ENCODE measurements at places on chromosomes 7 and 10. TPM values are rescaled to one million over a fixed set of nuclear protein-coding genes. Genes with fewer than 3 reads are reported as not detected.
A peak's percentile ranks its signal among the peaks of the same experiment; 100 is the strongest.

DNA sequence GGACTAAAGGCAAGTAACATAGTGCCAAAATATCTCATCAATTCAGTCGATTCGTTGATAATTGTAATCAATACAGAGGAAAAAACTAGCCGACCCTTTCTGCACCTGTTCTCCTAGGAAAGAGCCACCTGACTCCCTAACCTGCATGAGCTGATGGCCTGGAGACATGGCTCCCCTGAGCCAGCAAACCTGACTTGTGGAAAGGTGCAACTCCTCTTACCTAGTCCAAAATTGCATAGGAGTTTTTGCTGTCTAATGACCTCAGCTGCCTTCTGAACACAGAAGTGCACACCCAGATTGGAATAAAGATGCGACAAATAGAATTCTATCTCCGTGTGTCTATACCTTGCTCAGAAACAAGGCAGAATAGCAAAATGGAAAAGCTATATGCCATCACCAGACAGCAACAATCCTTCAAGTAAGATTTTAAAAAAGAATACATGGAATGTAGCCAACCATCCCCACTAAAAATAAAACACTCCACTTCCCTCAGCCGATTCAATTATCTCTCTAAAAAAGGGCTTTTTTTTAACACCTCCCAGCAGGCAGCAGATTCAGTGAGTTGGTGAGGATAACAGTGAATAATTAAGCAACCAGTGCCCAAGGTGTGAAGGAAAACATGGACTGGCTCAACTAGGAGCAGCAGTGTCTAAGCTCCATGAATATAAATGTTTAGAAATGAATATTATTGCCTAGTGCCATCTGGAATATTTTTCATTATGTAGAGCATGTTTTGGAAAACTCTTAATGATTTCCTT lies 26.6 kb upstream of the LMTK2 start:
- no peak overlapping the region for H3K4me3 ChIP-seq
- no peaks in the 10 kb centered on the region for H3K36me3 ChIP-seq
- no peaks in the 10 kb centered on the region for H3K27me3 ChIP-seq
- no peak for DNase-seq

DNA sequence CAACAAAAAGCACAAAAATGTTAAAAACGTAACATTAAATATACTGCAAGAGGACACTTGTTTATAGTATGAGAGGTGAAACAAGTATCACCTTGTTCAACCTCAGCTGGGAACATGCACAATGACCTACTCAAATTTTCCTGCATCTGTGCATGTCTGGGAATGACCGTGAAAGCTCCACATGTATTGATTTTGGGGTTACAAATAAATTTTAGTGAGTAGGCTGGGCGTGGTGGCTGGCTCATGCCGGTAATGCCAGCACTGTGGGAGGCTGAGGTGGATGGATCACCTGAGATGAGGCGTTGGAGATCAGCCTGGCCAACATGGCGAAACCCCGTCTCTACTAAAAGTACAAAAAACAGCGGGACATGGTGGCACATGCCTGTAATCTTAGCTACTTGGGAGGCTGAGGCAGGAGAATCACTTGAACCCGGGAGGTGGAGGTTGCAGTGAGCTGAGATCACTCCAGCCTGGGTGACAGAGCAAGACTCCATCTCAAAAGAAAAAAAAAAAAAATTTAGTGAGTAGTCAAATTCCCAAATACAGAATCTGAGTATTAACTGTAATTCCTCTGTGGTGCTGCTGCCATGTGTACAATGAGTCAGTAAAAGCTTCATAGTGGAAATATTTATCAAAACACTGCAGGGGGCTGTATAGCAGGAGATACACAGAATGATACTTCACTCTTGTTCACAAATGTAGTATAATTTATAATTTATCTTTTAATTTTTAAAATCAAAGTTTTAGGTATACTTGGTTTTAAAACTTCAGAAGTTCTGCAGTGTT lies 41.1 kb downstream of the SUGCT start:
- no peaks in the 10 kb centered on the region for H3K36me3 ChIP-seq
- no peaks in the 10 kb centered on the region for H3K27me3 ChIP-seq
- no peak overlapping the region for H3K27ac ChIP-seq
- no peak overlapping the region for H3K4me3 ChIP-seq

DNA sequence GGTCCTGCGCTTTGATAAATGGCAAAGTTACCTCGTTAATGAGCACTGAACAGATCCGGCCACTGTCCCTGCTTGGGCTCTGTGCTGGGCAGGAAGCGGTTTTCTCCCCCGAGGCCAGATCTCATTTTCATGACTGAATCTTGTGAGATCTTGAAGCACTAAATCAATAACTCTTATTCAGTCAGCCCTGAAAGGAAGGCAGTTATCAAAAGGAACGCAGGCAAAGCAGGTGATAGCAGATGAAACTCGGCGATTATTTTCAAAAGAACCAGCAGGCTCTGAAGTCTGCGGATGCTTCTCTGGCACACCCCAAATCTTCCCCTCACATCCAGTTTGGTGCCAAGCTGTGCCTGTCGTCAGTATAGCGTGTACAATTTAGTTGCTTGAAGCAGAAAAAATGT lies 228.7 kb downstream of the BAMBI start:
- DNase-seq, result no peak
- no peaks in the 10 kb centered on the region for H3K36me3 ChIP-seq
- H3K27me3 ChIP-seq, result no peaks in the 10 kb centered on the region
- peak overlapping the region; percentile 8 for H3K4me3 ChIP-seq

DNA sequence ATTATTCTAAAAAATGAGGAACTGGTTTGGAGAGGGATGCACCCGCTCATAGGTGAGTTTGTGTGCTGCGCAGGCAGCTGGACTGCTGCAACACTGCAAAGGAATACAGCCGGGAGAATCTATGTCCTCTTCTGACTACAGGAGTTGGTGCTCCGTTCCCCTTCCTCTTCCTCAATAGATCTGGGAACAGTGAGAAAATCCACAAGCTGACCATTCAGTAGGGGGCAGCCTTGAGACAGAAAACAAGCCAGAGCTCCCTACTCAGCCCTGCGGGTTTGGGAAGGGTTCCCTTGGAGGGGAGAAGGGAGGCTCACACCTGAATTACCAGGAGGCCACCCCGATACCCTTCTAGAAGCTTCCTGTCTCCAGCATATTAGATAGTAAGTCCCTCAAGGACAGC lies 87.3 kb upstream of the FOXI2 start:
- H3K27me3 ChIP-seq, result no peaks in the 10 kb centered on the region
- H3K4me3 ChIP-seq, result no peak overlapping the region
- no peak for DNase-seq

The FAM180A gene
- total RNA-seq, result not detected

The LIPM gene
- total RNA-seq, result not detected

DNA sequence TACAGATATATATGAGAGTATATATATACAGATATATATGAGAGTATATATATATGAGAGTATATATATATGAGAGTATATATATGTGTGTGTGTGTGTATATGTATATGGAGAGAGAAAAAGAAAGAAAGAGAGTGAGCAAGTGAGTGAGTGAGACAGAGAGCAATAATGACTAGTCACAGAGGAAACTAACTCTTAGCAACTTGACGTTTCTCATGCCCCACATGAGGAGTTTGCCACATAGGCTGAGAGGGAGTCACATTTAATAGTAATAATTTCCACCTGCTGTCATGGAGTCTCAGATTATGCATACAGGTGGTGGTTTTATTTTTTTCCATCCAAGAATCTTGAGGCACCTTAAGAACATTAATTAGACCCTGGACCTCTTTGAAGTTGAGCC lies 199.9 kb downstream of the GATA3 start:
- H3K27me3 ChIP-seq, result no peaks in the 10 kb centered on the region
- no peaks in the 10 kb centered on the region for H3K4me1 ChIP-seq
- H3K4me3 ChIP-seq, result no peak overlapping the region
- DNase-seq, result no peak
- H3K27ac ChIP-seq, result no peak overlapping the region

DNA sequence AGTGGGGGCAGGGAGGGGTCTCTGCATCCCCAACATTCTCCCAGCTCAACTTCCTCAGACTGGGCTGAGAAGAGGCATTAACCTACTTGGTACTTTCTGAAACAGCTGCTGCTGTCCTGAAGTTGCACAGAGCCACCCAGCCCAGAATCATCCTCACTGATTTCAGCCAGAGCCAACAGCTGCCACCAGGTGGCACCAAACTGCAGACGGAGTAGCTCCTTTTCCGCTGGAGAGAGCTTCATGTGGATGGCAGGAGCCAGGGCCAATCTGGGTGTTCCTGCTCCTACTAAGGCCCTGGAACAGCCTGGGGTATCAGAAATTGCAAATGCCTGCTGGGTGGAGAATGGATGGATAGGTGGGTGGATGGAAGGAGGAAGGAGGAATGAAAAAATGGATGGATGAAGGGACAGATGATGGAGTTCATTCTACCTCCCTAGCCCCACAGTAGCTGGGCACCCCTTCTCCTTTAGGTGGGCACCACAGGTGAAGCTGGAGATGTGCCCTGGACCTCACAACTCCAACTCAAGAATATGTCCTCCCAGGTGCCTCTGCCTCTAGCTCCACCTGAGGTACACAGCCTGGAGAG lies 11.8 kb upstream of the DRGX start:
- no peak overlapping the region for H3K27ac ChIP-seq
- no peaks in the 10 kb centered on the region for H3K36me3 ChIP-seq
- peak; percentile 35 for DNase-seq
- peaks cover 19% of the 10 kb centered on the region for H3K27me3 ChIP-seq
- no peak overlapping the region for H3K4me3 ChIP-seq

The CTNNA3 gene
- 0.75 TPM for total RNA-seq

GRCh38 chr10:13961097-13961496 lies 369.6 kb downstream of the FRMD4A start:
- no peak overlapping the region for H3K4me3 ChIP-seq
- peak overlapping the region; percentile 87 for H3K27ac ChIP-seq
- no peaks in the 10 kb centered on the region for H3K27me3 ChIP-seq
- H3K36me3 ChIP-seq, result no peaks in the 10 kb centered on the region
- DNase-seq, result peak; percentile 99

DNA sequence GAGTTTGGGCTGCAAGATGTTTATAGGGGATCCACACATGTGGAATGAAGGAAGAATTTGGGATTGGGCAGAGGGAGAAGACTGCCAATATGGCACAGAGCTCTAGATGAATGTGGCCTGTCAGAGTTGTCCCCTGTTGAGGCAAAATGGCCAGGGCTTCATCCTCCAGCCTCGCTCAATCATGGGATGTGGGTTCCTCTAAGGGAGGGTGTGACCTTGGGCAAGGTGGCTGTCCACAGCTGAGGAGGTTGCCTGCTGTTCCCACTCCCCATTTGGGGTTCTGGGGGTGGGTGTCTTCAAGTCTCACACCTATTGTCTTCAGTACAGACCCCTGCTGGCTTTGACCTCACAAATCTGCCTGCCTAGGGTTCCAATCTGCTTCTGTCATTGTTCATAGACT lies 121.6 kb upstream of the FAM204A start:
- H3K4me3 ChIP-seq, result no peak overlapping the region
- H3K27me3 ChIP-seq, result no peaks in the 10 kb centered on the region
- H3K4me1 ChIP-seq, result no peaks in the 10 kb centered on the region
- no peaks in the 10 kb centered on the region for H3K36me3 ChIP-seq

- H3K27ac ChIP-seq, result peak overlapping the region; percentile 56
- H3K4me1 ChIP-seq, result peaks cover 4% of the 10 kb centered on the region
- no peaks in the 10 kb centered on the region for H3K27me3 ChIP-seq
Observed at GRCh38 chr7:40211276-40212003, 76.6 kb downstream of the SUGCT start.

The XRCC2 gene
- 1.6 TPM for total RNA-seq

- peaks cover 3% of the 10 kb centered on the region for H3K27me3 ChIP-seq
- peaks cover 6% of the 10 kb centered on the region for H3K4me1 ChIP-seq
- peaks cover 7% of the 10 kb centered on the region for H3K36me3 ChIP-seq
- no peak overlapping the region for H3K27ac ChIP-seq
- H3K4me3 ChIP-seq, result peak overlapping the region; percentile 85
- DNase-seq, result no peak
Observed at GRCh38 chr7:120949393-120949911, 1.1 kb upstream of the ING3 start.

The SFTPD gene
- total RNA-seq, result 0.22 TPM

The RBM48 gene
- 9.7 TPM for total RNA-seq

DNA sequence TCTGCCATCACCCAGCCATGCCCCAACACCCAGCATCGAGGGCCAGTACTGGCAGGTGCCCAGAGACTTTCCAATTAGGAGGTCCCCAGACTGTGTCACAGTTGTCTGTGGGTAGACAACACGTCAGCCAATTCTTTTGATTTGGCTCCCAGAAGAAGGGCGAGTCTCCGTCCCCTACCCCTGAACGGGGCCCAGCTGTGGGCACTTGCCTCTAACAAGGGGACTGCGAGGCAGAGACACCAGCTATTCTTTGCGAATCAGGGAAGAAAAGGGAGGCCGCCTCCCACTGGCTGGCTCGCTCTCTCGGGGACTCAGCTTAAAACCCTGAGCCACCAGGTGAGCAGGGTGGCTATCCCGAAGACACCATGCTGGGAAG lies 167.3 kb downstream of the USP6NL start:
- DNase-seq, result no peak
- H3K4me1 ChIP-seq, result no peaks in the 10 kb centered on the region
- H3K4me3 ChIP-seq, result no peak overlapping the region
- H3K27me3 ChIP-seq, result peaks cover 8% of the 10 kb centered on the region

DNA sequence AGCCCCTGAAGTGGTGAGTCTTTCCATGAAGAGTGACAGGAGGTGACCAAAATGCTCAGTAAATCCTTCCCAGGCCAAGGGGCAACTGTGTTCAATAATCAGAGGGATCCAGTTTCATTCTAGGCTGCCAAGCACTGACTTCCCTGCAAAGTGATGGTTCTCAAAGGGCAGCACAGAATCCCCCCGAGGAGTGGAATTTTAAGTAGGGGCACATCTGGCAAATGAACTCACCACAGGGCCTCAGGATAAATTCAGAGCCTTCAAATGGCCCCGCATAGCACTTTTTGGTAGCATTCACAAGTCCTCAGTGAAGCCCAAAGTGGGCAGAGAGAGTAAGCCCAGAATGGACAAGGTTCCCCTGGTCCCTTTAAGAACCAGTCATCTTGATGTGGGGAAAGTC lies 602.5 kb downstream of the GRID1 start:
- no peaks in the 10 kb centered on the region for H3K27me3 ChIP-seq
- H3K4me1 ChIP-seq, result no peaks in the 10 kb centered on the region
- H3K27ac ChIP-seq, result no peak overlapping the region
- H3K36me3 ChIP-seq, result no peaks in the 10 kb centered on the region

DNA sequence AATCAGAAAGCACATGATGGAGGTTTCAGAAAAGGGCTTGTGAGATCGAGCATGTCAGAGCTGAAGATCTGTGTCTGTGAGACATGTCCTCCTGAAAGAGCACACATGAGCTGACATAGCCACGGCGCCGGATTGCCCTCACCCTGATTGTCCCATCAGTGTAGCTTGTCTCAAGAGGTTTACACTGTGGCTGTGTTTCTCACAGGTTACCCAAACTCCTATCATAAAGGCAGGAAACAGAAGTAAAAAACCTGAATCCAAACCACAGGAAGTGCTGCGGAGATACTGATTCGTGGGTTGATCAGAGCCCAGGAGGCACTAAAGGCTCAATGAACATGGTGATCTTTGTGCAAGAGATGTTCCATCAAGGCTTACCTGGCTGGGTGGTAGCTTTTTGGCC lies 3.9 kb upstream of the ATP6V0E2 start:
- no peak for DNase-seq
- no peaks in the 10 kb centered on the region for H3K27me3 ChIP-seq
- no peak overlapping the region for H3K4me3 ChIP-seq
- H3K27ac ChIP-seq, result no peak overlapping the region
- H3K4me1 ChIP-seq, result peaks cover 10% of the 10 kb centered on the region
